Tibial nerve (tissue), 4 donors: ENCODE measurements at places on chromosomes 7 and 10.
A peak's percentile ranks its signal among the peaks of the same experiment; 100 is the strongest.

- DNase-seq = no peak
Measured at GRCh38 chr10:90179696-90180407, 478.5 kb downstream of the KIF20B start.

GRCh38 chr10:26205223-26205622 is 11.4 kb upstream of the GAD2 start:
- no peak for DNase-seq

- DNase-seq = no peak
Measured at GRCh38 chr7:80136261-80137055, 1.8 kb downstream of the GNAI1 start.

DNA sequence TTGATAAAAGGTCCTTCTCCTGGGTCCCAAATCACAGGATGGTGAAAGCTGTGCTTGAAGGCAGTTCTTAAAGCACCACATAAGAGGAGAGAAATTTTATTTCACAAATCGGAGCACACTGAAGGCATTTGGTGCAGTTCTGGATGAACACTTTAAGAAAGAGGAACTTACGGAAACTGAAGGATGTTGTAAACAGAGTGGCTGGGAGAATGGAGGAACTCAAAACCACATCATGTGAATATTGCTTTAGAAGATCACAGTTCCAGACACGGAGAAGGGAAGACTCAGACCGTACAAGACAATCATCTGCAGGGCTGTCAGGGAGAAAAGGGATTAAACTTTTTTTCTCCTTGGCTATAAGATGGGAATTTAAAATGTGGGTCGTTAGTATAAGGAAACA is 9.0 kb upstream of the GPR141 start:
- DNase-seq = no peak

DNA sequence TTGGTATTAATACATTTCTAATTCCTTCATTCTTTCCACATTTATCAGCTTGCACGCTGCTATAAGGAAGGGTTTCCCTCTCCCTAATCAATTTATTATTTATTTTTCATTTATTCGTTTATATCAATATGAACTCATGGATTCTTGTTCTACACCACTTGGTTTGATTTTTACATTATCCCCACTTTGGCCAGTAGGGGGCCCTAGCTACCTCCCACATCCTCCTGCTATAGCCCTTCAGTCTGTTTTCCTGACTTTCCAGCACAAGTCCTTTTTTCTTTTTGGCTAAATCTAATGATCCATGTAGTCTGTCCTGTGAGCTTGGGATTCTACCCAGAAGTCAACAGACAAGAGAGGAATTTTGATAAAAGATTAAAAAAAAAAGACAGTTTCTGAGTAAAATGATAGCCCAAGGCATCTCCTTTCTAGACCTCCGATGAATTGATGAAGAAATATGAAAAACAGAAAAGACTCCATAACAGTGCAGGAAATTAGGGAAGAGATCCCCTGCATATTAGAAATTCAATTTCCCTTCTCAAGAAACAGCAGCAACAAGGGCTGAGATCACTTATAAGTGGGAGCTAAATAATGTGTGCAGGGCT is 47.7 kb downstream of the LYZL2 start:
- peak; percentile 28 for DNase-seq

DNA sequence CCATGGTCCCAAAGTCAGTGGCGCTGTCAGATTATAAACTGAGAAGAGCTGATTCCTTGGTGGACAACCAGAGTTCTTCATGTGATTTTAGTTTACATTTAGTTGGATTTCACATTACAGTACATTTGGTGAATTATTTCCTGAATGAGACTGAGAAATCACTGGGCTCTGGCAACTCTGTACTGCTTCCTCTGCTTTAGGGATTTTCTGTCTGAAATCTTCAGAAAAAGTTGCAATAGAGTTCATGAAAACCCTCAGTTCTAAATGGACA is 242.6 kb downstream of the BICC1 start:
- no peak for DNase-seq

DNA sequence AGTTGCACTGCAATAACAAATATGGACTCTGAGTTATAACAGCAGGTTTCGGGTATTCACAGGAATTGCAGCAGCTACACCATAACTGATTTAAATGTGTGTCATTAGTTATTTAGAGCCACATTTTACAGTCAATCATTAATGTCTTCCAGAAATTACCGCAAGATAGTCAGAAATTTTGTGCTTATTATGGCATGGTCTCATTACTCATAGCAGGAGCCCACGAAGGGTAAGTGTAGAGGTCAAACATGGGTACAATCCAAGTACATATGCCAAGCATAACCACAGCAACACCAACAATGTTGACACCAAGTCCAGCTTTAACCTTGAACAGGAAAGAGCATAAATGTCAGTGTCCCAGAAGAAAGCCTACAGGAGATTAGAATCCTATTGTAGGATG is 84.4 kb downstream of the SLC13A1 start:
- no peak for DNase-seq

DNA sequence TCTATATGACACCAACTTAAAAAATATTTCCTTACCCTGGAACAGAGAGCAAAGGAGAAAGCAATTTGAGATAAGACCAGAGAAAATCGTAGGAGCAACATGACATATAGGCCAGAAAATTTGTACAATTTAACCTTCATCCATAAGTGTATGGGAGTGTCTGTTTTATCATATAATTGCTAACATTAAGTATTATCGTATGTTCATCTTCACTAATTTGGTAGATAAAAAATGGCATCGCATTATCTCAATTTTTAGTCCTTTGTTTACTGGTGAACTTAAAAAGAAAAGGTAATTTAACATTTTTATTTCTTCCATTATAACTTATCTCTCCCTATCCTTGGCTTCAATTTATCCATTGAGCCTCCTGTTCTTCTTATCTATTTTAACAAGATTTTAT is 873.4 kb downstream of the KCNMA1 start:
- DNase-seq = no peak
